Common myeloid progenitor, CD34-positive (primary cell): ENCODE measurements at places on chromosomes 6 and 20.

DNA sequence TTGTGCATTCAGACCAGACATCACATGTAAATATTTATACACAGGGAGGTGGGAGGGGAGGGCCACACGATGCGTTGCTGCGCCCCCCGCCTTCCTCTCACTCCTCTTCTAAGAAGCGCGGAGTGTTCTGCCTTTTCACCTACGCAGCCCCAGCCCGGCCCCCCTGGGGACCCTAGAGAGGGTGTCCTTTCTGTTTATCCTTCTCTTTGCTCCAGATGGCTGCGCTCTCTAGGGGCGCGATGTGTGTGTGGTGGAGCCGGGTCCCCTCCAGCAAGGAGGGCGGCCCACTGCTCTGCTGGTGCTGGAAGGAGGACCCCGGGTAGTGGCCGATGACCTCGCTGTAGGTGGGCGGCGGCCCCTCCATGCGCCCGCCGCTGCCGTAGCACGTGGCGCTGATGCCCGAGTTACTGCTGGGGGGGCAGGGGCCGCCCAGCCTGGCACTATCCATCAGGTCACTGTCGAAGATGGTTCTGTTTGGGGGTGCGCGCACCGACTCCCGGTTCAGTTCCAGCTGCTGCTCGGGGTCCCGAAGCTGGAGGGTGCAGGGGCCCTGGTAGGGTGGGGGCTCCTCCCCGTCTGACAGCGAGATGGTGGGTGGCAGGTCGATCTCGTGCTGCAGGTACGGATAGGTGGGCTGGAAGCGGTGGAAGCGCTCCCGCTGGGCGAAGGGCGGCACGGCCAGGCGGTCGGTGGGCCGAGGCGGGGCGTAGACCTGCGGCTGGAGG lies 31.8 kb upstream of the ZBP1 start:
- H3K4me3 ChIP-seq = no peak overlapping the region
- no peaks in the 10 kb centered on the region for H3K36me3 ChIP-seq
- no peak for DNase-seq
- H3K27ac ChIP-seq = no peak overlapping the region
- H3K27me3 ChIP-seq = no peaks in the 10 kb centered on the region
- no peaks in the 10 kb centered on the region for H3K4me1 ChIP-seq

- no peaks in the 10 kb centered on the region for H3K27me3 ChIP-seq
- H3K4me3 ChIP-seq = no peak overlapping the region
- H3K36me3 ChIP-seq = no peaks in the 10 kb centered on the region
- no peak for DNase-seq
- no peaks in the 10 kb centered on the region for H3K4me1 ChIP-seq
Measured at GRCh38 chr20:64222291-64222735, 33.2 kb upstream of the PCMTD2 start.

DNA sequence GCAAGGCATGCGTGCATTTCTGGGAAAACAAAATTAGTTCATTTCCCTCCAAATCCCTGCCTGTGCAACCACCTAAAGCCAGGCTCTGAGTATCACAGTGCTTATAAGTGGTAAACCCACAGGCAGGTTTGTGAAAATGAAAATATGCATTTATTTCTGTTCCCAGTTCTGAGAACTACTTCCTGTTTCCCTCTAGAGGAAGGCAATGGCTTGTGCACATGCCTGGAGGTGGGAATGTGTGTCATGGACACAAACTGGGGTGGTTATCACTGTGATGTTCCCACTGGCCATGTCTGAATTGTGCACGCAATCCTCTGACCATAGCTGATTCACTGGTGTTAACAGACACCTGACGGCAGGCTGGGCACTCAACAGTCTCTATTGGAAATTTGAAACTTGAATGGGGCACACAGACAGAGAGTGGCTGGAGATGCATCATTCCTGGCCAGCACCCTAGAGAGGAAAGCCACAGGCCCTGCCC lies 26.3 kb downstream of the FAM110A start:
- H3K27me3 ChIP-seq = no peaks in the 10 kb centered on the region
- DNase-seq = no peak
- H3K36me3 ChIP-seq = no peaks in the 10 kb centered on the region
- H3K4me1 ChIP-seq = peaks cover 32% of the 10 kb centered on the region
- no peak overlapping the region for H3K4me3 ChIP-seq

DNA sequence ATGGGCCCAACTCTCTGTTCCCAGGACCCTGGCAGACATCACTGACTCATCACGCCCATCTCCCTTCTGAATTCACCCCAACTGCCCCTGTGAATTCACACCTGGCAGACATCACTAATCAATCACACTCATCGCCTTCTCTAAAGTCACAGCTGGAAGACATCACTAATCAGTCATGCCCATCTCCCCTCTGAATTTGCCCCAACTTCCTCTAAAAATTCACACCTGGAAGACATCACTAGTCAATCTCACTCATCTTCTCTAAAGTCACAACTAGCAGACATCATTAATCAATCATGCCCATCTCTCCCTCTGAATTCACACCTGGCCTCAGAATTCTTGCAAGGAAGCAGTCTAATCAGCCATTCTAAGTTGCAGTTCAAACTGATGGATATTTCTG lies 111.1 kb downstream of the FOXA2 start:
- H3K27ac ChIP-seq = no peak overlapping the region
- no peaks in the 10 kb centered on the region for H3K4me1 ChIP-seq
- H3K36me3 ChIP-seq = no peaks in the 10 kb centered on the region

GRCh38 chr6:113644861-113645575 lies 212.1 kb upstream of the MARCKS start:
- H3K36me3 ChIP-seq = no peaks in the 10 kb centered on the region
- H3K27me3 ChIP-seq = no peaks in the 10 kb centered on the region
- no peak for DNase-seq
- H3K4me1 ChIP-seq = no peaks in the 10 kb centered on the region
- H3K4me3 ChIP-seq = no peak overlapping the region

- H3K36me3 ChIP-seq = peaks cover 30% of the 10 kb centered on the region
- peak within 1 kb of the TSS; percentile 84 for H3K4me3 ChIP-seq
- H3K27me3 ChIP-seq = peaks cover 6% of the 10 kb centered on the region
- H3K4me1 ChIP-seq = peaks cover 9% of the 10 kb centered on the region
Measured at GRCh38 chr6:33788694-33789549, at the start of gene LEMD2. Gene LEMD2 (minus strand): TSS chr6:33789130. CDS start chr6:33789116, 14 bp downstream.

- H3K27ac ChIP-seq = no peak overlapping the region
- no peaks in the 10 kb centered on the region for H3K27me3 ChIP-seq
- no peak for DNase-seq
- no peaks in the 10 kb centered on the region for H3K36me3 ChIP-seq
Measured at GRCh38 chr20:60238992-60239660, 280.9 kb downstream of the CDH26 start.

- H3K4me1 ChIP-seq = peaks cover 43% of the 10 kb centered on the region
Measured at GRCh38 chr20:48776306-48776705, 51.5 kb downstream of the PREX1 start.

DNA sequence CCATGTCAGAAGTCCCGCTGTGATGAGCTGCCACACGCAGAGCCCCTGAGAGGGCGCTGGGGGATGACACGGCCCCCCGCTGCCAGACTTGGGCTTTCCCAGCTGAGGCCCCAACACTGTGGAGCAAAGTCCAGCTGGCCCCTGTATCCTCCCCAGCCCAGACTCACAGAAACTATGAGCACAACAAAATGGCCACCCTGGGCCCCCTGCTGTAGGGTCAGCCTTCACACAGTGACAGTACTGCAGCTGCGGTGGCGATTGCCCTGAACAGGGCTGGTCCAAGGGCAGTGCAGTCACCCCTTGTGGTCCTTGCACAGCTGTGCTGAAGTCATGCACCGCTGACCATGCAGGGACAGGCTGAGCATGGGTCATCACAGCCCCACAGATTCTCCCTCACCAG lies 78.2 kb upstream of the CST7 start:
- H3K4me3 ChIP-seq = no peak overlapping the region
- no peak overlapping the region for H3K27ac ChIP-seq
- no peak for DNase-seq
- H3K36me3 ChIP-seq = no peaks in the 10 kb centered on the region
- H3K4me1 ChIP-seq = peaks cover 11% of the 10 kb centered on the region

GRCh38 chr6:121971931-121972335 lies 427.5 kb upstream of the HSF2 start:
- no peaks in the 10 kb centered on the region for H3K4me1 ChIP-seq
- H3K36me3 ChIP-seq = no peaks in the 10 kb centered on the region
- H3K27ac ChIP-seq = no peak overlapping the region

- peaks cover 46% of the 10 kb centered on the region for H3K27me3 ChIP-seq
- no peak overlapping the region for H3K27ac ChIP-seq
- peaks cover 46% of the 10 kb centered on the region for H3K4me1 ChIP-seq
- H3K4me3 ChIP-seq = peak overlapping the region; percentile 80
- peak; percentile 53 for DNase-seq
Measured at GRCh38 chr6:113854531-113855499, 2.3 kb upstream of the MARCKS start.

DNA sequence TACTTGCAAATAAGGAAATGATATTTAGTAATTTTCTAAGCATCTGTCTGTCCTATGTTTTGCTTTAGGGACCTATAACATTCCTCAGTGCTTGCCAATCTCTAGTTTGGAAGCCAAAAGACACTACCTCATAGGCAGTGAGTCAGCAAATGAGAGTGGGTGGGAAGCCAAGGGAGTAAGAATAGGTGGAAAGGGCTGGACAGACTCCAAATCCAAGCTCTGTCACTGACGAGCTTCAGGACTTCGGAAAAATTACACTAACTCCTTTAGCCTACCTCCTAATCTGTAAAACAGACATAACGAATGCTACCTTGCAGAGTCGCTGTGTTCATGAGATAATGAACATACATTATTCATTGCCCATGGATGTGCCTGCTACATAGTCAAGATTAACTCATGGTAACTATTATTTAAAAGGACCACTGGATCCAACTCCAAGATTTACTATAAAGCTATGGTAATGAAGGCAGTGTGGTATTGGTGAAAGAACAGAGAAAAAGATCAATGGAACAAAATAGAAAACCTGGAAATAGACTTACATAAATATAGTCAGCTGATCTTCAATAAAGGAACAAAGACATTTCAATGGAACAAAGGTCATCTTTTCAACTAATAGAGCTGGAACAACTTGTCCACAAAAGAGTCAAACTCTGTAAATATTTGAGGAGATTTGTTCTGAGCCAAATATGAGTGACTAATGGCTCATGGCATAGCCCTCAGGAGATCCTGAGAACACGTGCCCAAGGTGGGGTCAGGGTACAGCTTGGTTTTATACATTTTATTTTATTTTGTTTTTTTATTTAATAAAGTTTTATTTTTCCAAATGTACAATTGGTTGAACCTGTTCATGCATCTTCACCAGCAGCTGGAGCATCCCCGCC lies 64.1 kb downstream of the FAM50B start:
- DNase-seq = no peak
- H3K4me1 ChIP-seq = no peaks in the 10 kb centered on the region
- H3K27me3 ChIP-seq = no peaks in the 10 kb centered on the region
- H3K4me3 ChIP-seq = no peak overlapping the region
- H3K36me3 ChIP-seq = no peaks in the 10 kb centered on the region
- H3K27ac ChIP-seq = no peak overlapping the region

DNA sequence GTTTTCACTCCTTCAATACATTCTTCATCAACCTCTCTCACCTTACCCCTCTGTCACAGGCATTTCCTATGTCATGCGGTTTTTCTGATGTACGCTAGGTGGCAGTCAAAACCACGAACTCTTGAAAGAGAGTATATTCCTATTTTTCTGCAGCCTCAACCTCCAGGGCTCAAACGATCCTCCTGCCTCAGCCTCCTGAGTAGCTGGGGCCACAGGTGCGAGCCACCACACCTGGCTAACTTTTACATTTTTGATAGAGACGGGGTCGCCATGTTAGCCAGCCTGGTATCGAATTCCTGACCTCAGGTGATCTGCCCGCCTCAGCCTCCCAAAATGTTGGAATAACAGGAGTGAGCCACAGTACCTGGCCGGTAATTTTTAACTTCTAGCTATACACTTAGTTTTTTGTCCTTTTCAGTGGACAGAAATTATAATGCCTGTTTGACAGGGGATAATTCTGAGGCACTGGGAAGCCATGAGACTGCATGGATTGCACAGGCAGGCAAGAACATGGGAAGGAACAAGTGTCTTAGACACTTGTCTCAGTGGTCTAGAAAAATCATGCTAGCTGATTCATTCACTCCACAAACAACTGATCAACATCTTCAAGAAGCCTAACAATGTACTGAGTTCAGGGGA lies 22.5 kb upstream of the HFE start:
- no peaks in the 10 kb centered on the region for H3K4me1 ChIP-seq
- H3K36me3 ChIP-seq = no peaks in the 10 kb centered on the region
- no peaks in the 10 kb centered on the region for H3K27me3 ChIP-seq
- no peak overlapping the region for H3K27ac ChIP-seq
- no peak overlapping the region for H3K4me3 ChIP-seq
- peak; percentile 80 for DNase-seq

DNA sequence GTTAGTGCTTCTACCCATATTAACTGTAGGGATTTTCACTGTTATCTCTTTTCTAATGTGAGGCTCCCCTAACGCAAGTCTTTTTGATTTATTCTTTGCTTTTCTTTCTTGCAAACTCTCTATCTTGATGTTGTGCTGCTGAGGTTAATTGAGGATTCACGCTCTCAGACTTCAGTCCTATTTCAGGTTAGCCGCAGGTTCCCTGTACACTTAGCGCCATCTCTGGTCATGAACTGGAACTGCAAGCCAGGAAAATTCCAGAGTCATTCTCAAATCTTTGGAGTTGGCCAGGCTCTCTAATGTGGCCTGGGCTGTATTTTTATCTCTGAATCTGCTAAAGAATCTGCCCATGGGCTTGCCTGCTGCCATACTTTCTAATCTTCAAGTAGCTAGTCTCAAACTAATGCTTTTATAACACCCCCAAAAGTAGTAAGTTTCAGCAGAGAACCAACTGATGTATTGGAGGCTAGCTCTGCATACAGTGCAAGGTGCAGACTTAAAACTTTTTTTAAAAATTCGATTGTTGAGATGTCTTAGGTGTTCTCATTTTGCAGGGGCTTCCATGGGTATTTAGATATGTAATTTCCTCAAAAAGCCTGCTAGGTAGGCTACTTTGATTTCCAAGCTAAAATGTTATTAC lies 91.1 kb upstream of the OPRM1 start:
- H3K36me3 ChIP-seq = no peaks in the 10 kb centered on the region
- no peak overlapping the region for H3K27ac ChIP-seq
- no peaks in the 10 kb centered on the region for H3K27me3 ChIP-seq
- no peaks in the 10 kb centered on the region for H3K4me1 ChIP-seq

- H3K27me3 ChIP-seq = peaks cover 7% of the 10 kb centered on the region
- no peak overlapping the region for H3K27ac ChIP-seq
- no peak for DNase-seq
- H3K4me1 ChIP-seq = no peaks in the 10 kb centered on the region
- H3K36me3 ChIP-seq = no peaks in the 10 kb centered on the region
Measured at GRCh38 chr6:137402143-137402680, 92.0 kb downstream of the OLIG3 start.

DNA sequence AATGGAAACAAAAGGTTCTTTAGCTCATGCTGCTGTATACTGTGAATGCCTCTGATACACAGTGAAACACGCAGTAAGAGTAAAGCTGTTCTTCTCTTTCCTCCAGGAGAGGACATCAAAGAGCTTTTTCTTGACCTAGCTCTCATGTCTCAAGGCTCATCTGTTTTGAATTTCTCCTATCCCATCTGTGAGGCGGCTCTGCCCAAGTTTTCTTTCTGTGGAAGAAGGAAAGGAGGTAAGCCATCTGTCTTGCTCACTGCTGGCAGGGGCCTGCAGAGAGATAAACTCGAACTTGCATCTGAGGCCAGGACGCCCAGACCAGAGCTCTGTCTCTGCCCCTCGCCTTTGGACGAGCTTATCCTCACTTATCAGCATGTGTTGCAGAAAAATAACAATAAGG lies 37.7 kb downstream of the LY86 start:
- no peaks in the 10 kb centered on the region for H3K4me1 ChIP-seq
- no peaks in the 10 kb centered on the region for H3K36me3 ChIP-seq
- H3K27ac ChIP-seq = no peak overlapping the region
